ENCODE measurements at places on chromosomes 2 and 18.

- no peak for DNase-seq
Observed at GRCh38 chr2:1758171-1758570, 13.9 kb upstream of the PXDN start.

- no peak for DNase-seq
Observed at GRCh38 chr2:7450833-7451190, 533.6 kb downstream of the RNF144A start.

GRCh38 chr2:205965707-205966106, 120.3 kb downstream of the INO80D start:
- no peak for DNase-seq

DNA sequence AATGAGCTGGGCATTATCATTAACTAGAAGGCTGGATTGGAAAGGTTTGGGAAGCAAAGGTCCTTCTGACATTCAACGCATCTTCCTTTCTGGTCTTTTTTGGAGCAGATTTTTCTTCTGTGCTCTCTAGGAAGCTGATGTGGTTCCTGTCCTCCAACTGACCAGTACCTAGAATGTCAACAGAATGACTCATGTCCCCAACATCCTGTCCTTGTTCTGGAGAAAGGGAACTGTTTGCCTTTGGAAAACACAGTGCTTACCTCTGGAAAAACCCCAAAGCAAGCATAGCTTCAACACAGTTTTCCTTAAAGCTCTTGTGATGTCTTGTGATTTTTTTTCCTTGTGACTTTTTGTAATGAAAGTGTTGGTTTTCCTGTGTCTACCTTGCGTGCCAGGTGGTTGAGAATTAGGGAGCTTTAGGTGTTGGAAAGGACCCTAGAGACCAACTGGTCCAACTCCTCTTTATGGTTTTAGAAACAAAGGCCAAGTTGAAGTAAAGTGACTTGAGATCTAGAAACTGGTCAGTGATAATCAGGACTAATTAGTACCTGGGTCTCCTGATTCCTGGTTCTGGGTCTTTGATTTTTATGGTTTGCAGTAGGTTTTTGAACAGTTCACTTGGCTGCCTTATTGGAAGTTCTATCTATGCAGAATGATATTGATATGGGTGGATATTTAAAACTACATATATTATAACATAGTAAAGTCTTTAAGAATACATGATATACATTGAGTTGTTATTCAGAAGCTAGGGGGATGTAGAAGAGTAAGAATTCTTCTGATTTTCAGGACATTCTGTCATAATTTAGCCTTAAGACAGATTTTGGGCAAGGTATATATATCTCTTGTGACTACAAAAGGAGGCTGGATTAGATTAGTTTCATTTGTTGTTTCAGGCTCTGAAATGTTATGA, 70.5 kb downstream of the FMNL2 start:
- no peak for DNase-seq

- no peak for DNase-seq
Observed at GRCh38 chr2:191304939-191305875, 60.0 kb downstream of the MYO1B start.

DNA sequence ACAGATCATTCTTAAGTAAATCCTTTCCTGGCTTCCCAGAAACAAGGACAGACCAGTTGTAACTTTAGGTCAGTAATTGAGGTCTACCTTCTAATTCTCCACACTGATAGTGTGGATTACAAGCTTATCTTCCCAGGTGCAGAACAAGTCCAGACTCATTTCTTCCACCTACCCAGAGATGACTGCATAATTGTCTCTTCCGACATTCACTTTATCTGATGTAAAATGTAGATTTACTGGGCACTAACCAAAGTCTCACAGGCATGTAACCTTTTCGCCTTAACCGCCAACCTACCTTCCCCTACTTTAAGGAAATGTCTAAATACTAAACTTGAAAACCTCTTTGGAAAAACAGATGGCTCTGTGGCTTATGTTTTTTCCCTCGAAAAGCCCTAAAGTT, 96.2 kb downstream of the NCK2 start:
- DNase-seq: no peak

DNA sequence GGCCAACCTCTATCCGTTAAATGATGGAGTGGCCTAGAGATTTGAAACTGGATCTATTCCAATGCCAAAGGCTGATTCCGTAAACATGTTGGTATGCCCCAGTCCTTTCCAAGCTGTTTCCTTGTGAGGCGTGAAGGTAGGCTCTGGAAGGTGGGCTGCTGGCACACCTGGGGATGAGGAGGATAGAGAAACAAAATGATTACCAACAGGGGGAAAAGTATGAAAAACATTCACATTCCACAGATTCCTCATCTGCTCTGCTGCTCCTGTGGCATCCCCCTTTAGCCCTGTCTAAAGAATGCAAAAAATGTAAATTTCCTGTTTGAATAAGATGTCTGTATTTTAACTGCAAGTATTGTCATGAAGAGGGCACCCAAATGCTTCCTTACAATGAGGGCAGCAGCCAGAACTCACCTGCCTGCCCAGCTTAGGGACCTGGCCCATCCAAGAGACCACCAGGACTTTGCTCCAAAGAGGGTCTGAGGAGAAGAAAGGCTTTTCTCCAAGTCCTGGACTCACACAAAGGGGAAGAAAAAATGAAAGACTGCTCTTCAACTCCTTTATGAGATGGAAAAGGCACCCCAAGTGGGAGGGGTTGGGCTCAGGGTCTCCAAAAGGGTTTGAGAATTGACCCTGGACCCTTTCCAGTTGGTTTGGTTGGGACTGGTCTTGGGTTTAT, 132.3 kb upstream of the PELI1 start:
- no peak for DNase-seq

DNA sequence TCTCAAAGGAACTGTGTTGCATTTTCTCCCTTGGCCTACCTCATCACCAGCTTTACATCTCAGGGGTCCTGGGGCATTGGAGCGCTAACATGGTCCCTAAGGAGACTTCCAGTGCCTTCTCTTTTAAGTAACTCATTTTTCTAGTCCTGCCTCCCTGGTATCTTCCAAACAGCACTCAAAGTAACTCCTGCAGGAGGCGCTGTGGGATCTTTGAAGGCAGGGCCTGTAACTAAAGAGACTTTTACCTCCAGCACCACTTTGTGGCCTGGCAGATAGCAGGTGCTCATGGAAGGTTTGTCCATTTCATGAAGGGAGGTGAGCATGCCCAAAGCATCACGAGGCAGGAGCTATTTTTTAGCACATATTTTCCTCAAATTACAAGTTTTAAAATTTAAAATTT, 411.0 kb upstream of the GYPC start:
- DNase-seq: peak; percentile 48

DNA sequence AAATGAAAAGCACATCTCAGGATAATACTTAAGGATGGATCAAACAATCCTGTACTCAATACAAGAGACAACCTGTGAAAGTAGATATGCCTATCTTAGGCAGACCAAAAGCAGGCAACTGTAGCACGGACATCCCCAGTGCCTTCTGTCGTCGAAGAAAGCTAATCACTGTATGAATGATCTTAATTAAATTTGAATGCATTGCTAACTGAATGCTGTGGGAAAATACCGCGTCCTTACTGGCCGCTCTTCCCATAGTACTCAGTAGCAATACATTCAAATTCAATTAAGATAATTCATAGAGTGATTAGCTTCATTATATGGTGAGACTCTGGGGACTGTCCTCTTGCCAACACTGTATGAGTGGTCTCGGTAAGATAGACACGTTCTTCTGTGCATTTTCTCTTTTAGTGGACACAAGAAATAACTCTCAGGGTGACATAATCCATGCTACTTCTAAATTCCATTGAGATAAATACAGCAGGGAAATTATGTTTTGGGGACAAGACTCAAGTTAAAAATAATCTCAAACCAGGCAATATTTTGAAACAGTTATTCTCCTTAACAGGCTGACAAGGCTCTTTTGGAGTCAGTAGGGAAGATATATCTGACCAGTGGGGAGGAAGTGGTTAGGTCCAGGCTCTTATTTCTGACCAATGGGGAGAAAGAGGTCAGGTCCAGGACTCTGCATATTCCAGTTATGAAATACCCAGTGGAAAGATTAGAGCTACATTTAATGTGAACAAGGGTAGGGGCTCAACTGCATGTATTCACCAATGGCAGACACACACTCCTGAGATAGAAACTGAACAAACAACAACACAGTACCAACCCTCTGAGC, 97.3 kb downstream of the DOCK10 start:
- DNase-seq: no peak

DNA sequence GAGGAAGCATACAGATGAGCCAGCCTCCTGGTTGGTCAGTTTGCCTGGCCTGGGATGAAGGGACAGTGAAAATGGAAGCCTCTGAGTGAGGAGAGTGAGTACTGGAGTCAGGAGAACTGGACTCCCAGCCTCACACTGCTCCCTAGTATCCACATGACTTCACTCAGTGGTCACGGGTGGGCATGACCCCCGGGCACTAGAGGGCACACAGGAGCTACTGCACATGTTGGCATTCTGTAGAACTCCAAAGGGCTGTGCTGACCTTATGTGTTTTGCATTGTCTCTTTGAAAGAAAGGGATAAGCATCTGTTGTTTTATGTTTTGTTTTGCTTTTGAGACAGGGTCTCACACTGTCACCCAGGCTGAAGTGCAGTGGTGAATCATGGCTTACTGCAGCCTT, 23.7 kb downstream of the NCAPH start:
- DNase-seq: no peak

DNA sequence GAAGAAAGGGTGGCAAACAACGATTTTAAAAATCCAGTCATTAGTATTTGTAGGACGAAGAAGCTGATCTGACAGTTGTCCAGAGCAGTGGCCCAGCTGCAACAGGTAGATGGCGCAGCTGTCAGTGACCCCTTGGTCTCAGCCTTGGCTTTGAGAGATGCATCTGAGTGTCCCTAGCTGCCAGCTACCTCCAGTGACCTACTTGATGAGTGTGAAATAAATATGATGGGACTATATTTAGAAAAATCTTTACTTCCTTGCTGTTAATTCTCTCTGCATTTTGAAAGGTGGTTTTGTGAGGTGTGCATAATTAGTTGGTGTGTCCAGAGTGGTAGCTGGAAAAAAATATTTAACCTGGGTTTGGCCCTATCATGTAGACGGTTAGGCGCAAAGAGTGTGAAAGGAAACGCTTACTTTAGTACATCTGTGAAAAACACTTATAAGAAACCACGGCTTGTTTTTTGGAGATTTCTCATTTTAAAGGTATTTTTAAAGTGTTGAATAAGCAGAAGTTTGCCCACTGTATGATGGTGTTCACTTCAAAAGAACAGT, 963 bp downstream of the INPP1 start:
- no peak for DNase-seq

GRCh38 chr2:237557633-237558015, 8.8 kb upstream of the PRLH start:
- DNase-seq: no peak

GRCh38 chr2:20217041-20217970, 7.6 kb downstream of the SDC1 start:
- DNase-seq: no peak

DNA sequence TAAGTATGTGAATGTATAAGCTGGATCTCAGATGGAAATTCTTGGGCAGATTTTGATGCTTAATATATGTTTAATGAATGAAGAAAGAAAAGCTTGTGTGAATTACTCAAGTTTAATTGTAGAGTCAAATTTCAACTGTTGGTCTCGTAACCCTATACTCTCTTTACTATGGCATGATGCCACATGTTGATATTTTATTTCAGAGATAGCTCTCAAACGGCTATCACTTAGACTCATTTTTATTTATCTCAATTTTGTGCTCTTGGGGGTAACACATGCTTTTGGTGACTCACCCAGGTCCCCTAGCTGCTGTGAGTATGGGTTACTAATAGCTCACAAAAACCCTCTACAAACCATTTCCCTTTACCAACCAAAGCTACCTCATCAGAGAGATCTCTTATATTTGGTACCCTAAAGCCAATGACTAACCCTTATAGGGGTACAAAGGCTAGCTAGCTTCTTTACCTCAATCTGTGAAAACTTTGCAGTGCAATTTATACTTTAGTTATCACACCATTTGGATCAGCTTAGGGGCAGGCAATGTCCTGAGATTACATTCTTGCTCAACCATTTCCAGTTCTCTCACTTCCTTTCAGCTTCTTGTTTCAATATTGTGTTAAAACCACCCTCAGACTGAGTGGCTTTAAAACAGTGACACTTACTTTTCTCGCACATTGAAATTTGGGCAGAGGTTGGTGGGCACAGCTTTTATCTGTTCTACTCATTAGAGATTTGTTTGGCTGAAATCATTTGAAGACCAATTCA, 240.3 kb downstream of the CDH7 start:
- DNase-seq: no peak

- no peak for DNase-seq
Observed at GRCh38 chr2:234751275-234751973, 200.4 kb upstream of the SH3BP4 start.

GRCh38 chr2:171479154-171479814, 43.0 kb upstream of the CYBRD1 start:
- DNase-seq: no peak

- no peak for DNase-seq
Observed at GRCh38 chr2:47520302-47520630, 117.3 kb downstream of the MSH2 start.

- no peak for DNase-seq
Observed at GRCh38 chr2:38109732-38110181, 33.8 kb upstream of the CYP1B1 start.

GRCh38 chr2:189613650-189614420, 33.2 kb upstream of the SLC40A1 start:
- DNase-seq: no peak

Measured in GDM1 (cell line).